ENCODE measurements at places on chromosomes 2 and 18.

DNA sequence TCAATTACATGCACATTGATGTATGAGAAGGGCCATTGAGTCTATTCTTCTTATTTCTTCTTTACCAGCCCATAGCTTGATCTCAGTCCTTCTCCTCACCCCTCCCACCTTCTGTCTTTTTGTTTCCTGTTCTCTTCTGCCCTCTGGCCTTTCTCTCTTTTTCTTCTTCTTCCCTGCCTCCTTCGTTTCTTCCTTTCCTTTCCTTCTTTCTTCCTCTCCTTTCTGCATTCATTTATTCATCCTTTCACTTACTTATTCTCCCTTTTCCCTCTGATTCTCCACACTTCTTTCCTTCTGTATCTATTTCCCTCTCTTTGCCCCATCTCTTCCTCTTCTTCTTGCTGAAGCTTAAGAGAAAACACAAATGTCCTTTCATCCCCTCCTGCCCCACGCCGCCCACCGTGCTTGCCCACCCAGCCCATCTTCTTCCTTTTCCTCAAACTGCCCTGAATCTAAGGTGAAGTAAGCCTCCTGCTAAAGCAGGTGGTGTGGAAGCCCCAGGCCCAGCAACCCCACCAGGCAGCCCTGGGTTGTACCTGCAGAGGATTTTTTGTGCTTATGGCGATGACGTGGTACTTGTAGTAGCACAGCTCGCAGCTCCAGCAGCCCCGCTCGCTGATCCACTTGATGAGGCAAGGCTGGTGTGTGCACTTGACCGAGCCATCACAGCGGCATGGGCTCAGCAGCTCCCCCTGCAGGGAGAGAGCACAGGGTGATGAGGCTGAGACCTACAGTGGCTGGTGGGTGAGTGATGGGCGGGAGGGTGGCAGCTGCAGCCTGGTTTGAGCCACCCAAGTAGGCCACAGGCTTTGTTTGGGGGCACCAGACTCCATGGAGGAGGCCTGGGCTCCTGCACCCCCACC lies 89.0 kb downstream of the MARCHF4 start:
- no peaks in the 10 kb centered on the region for H3K36me3 ChIP-seq
- no peaks in the 10 kb centered on the region for H3K4me1 ChIP-seq
- no peak overlapping the region for H3K4me3 ChIP-seq
- DNase-seq = no peak
- H3K27me3 ChIP-seq = no peaks in the 10 kb centered on the region
- H3K27ac ChIP-seq = no peak overlapping the region

GRCh38 chr2:70087702-70088597 lies 673 bp downstream of the PCBP1 start:
- peaks cover 64% of the 10 kb centered on the region for H3K4me1 ChIP-seq
- H3K36me3 ChIP-seq = no peaks in the 10 kb centered on the region
- no peak for DNase-seq
- peak overlapping the region; percentile 80 for H3K27ac ChIP-seq
- H3K27me3 ChIP-seq = no peaks in the 10 kb centered on the region

DNA sequence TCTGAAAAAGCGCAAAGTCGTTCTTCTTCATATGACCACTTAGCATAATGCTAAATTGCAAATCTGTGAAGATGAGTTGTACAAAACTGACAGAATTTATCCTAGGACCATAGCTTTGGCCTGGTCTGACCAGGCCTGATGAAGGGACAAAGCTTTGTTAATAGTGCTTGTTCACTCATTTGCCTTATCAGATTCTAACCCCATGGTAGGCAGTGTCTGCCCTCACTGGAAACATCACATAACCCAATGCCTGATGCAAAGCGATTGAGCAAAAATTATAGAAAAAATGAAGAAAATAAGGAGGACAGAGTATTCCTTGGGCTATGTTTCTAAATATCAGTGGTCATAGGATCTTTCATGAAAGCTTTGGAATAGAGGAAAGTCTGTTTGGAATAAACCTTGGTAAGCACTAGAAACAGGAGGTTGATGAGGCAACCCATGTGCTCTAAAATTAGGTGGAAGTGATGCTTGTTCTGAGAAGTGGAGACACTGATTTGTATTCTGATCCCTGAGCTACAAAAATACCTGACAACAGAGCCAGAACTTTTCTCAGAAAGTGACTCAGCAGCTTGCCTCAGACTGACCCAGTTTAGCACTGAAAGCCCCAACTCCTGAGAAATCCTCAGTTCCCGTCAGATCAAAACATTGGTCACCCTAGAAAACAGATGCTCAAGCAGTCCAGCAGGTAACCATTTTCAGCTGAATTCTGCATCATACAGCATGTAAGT lies 131.4 kb upstream of the MAPRE2 start:
- no peaks in the 10 kb centered on the region for H3K36me3 ChIP-seq
- H3K4me1 ChIP-seq = no peaks in the 10 kb centered on the region

GRCh38 chr18:57801325-57801724 lies 1.8 kb downstream of the ATP8B1 start:
- H3K27ac ChIP-seq = no peak overlapping the region
- no peak for DNase-seq
- no peak overlapping the region for H3K4me3 ChIP-seq
- peaks cover 13% of the 10 kb centered on the region for H3K27me3 ChIP-seq
- H3K4me1 ChIP-seq = no peaks in the 10 kb centered on the region

DNA sequence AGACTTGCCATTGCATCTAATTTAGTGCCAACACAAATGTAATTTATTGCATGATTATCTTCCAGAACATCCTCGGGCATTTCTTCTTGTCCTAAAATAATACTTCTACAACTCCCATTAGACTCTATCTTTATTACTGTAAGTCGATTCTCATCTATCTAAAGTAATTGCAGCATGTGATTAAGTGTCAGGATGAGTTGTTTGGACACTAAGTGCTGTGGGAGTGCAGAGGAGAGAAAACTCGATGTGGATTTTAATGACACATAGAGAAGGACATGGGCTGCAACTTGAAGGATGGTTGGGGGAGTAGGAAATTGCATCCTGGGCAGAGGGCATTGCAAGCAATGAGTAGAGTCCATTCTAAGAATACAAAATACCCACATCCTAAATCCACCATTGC lies 33.5 kb downstream of the STAT4 start:
- no peaks in the 10 kb centered on the region for H3K27me3 ChIP-seq
- no peak for DNase-seq
- H3K4me1 ChIP-seq = peaks cover 42% of the 10 kb centered on the region
- H3K4me3 ChIP-seq = no peak overlapping the region

DNA sequence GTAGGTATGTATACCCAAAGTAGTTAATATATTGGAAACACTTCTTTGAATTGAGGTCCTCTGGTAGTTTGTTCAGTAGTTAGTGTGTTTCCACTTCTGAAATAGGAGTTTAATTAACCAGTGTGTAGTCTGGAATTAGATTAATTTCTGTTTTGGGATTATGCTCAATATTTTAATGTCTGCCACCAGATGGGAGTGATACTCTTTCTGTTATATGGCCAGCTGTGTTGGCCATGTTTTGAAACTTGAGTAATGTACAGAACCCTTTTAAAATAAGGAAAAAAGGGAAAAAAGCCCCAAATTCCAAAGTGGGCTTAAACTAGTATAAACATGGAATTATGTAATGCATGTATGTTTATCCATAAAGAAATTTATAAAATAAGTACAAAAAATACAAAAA lies 147.7 kb downstream of the CTNNA2 start:
- H3K36me3 ChIP-seq = no peaks in the 10 kb centered on the region
- no peak for DNase-seq
- H3K27ac ChIP-seq = no peak overlapping the region
- H3K27me3 ChIP-seq = no peaks in the 10 kb centered on the region
- H3K4me1 ChIP-seq = no peaks in the 10 kb centered on the region

DNA sequence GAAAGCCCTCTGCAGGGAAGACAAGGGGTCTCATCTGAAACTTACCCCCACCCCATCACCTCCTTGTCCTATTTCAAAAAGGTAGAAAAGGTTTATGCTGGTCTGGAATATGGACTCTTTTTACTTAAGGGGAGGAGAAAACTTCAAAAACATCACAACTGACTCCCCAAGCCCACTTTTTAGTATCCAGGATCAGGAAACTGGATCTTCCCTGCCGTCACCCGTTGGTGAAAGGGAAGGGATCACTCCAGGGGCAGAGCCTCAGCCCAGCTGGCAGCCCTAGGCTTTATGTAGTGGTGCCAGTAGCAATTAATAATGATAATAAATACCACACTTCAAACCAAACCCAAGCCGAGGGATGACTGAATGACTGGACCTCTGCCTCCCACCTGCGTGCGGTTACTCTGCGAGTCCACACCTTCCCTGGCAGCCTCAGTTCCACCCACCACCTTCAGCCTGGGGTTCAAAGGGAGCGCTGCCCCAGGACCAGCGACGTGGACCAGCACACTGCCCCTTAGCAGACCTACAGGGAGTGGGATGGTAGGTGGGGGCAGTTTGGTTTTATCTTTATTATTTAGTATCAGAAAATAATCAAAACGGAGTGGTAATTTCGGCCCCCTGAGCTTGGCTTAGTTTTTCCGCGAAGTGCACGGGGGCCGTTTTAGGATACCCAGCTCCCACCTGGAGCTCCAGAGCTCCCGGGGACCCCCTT lies 4.9 kb upstream of the GATA6 start:
- no peak overlapping the region for H3K4me3 ChIP-seq
- H3K27ac ChIP-seq = no peak overlapping the region
- H3K27me3 ChIP-seq = peaks cover 51% of the 10 kb centered on the region
- peaks cover 17% of the 10 kb centered on the region for H3K4me1 ChIP-seq

DNA sequence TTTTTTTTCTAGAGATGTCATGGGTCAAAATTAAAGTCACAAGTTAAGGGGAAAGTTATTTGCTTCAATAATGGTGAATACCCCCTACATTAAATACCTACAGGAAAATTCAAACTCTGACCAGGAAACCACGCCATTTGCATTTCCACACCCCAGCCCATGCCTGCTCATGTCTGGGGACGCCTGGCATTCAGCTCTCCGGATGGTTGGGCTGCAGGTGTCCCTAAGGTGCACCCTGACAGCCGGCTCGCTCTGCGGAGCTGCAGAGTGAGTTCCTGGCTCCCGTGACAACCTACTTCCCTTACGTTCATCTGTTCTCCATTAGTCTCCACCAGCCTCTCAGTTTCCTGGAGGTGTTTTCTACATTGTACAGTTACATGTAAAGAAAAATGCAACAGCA lies 122.7 kb upstream of the RIOK3 start:
- H3K4me3 ChIP-seq = no peak overlapping the region
- no peaks in the 10 kb centered on the region for H3K27me3 ChIP-seq
- H3K36me3 ChIP-seq = no peaks in the 10 kb centered on the region

DNA sequence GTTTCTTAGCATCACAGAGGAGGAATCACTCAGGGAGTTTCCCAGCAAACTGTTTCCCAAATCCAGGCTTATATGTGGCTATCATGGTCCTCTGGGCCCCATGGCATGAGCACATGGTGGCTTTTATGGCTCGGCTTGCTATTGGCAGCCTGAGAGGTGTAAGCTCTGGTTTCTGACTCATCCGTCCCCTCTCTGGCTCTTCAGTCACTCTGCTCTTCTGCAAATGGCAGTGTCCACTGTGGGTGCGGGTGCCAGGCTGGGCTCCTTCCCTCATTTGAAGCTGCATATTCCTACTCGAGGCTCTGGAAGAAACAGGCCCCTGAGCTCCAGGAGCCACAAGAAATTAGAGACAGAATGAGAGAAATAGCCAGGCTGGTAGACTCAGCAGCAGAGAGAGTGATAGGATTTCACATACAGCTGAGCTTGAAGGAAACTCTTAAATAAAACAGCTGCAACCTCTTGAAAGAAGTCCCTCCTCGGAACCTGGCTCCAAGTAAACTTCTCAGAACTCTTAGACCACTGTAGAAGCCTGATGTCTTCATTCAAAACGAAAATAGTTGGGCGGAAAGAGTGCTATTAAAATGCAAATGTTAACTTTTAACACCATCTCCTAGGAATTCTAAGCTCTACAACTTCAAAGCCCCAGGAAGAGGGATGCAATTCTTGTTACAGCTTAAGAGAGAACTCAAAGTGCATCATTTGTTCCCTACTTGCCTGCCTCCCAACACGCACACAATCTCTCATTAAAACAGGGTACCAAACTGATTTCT lies 212.6 kb upstream of the SP5 start:
- no peak overlapping the region for H3K27ac ChIP-seq
- no peaks in the 10 kb centered on the region for H3K36me3 ChIP-seq
- DNase-seq = no peak
- no peaks in the 10 kb centered on the region for H3K27me3 ChIP-seq

DNA sequence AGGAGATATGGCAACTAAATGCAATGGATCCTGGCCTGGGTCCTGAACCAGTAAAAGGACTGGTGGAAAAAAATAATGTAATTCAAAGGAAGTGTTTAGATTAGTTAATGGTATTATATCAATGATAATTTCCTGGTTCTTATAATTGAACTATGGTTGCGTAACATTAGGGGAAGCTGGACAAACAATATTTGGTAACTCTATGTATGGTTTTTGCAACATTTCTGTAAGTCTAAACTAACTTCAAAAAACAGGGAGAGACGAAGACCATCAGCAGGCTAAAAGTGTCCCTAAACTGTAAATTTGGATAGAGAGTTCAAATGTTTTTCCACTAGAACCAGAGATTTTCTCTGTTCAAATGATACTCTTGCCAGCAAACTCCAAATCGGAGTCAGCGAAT lies 36.9 kb downstream of the KLF7 start:
- H3K36me3 ChIP-seq = no peaks in the 10 kb centered on the region
- no peaks in the 10 kb centered on the region for H3K27me3 ChIP-seq
- DNase-seq = no peak
- H3K4me3 ChIP-seq = no peak overlapping the region

- no peak overlapping the region for H3K4me3 ChIP-seq
- H3K27ac ChIP-seq = no peak overlapping the region
- peaks cover 18% of the 10 kb centered on the region for H3K4me1 ChIP-seq
- H3K27me3 ChIP-seq = no peaks in the 10 kb centered on the region
These were observed 344.5 kb upstream of the ID2 start for GRCh38 chr2:8337321-8337720.

GRCh38 chr2:173860566-173860965 lies 104.6 kb downstream of the SP3 start:
- H3K36me3 ChIP-seq = no peaks in the 10 kb centered on the region
- DNase-seq = no peak
- H3K4me3 ChIP-seq = no peak overlapping the region
- no peaks in the 10 kb centered on the region for H3K27me3 ChIP-seq
- H3K4me1 ChIP-seq = no peaks in the 10 kb centered on the region

DNA sequence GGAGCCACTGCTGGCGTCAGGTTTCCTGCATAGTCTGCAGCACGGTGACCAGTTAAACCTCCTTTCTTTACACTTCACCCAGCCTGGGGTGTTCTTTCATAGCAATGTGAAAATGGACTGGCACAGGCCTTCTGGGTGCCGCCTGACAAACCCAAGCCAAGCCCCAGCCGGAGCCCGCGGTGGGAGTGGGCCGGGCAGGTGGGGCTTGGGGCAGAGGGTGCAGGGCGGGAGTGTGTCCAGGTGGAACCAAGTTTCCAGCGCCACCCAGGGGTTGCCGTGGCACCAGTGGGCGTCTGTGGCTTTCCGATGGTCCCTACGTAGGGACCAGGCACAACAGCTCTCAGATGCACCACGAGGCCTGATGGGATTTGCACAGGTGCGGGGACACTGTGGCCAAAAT lies 75.8 kb downstream of the RTP5 start:
- H3K4me3 ChIP-seq = no peak overlapping the region
- H3K27me3 ChIP-seq = no peaks in the 10 kb centered on the region
- no peaks in the 10 kb centered on the region for H3K36me3 ChIP-seq
- no peaks in the 10 kb centered on the region for H3K4me1 ChIP-seq

- H3K27me3 ChIP-seq = no peaks in the 10 kb centered on the region
- no peaks in the 10 kb centered on the region for H3K4me1 ChIP-seq
- H3K27ac ChIP-seq = no peak overlapping the region
- no peak overlapping the region for H3K4me3 ChIP-seq
- no peaks in the 10 kb centered on the region for H3K36me3 ChIP-seq
These were observed 66.7 kb upstream of the SLC39A10 start for GRCh38 chr2:195590199-195590860.
